ENCODE measurements at places on chromosomes 5 and 9.

GRCh38 chr9:8036914-8037524, 237.4 kb upstream of the DMAC1 start:
- ATAC-seq = no peak

GRCh38 chr9:104841601-104842141, 77.7 kb downstream of the NIPSNAP3B start:
- no peak for ATAC-seq

DNA sequence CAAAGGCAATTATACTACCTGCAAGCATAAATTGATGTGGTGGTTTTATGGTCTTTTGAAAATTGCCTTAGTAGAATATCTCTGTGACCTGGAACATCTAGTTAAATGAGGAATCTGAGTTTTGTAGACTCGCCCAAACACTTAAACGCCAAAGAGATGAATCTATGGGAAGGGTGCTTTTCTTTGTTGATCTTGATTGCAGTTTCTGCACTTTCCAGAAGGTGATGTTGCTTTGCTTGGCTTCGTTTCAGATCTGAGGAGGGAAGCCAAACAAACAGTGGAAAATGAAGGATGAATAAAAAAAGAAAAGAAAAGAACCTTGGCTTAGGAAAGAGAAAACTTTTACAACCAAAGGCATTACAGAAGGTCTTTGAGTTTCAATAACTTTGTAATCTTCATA, 1021.2 kb downstream of the NR2F1-AS1 start:
- no peak for ATAC-seq

GRCh38 chr9:121963528-121963995, 129.5 kb downstream of the TTLL11 start:
- no peak for ATAC-seq

DNA sequence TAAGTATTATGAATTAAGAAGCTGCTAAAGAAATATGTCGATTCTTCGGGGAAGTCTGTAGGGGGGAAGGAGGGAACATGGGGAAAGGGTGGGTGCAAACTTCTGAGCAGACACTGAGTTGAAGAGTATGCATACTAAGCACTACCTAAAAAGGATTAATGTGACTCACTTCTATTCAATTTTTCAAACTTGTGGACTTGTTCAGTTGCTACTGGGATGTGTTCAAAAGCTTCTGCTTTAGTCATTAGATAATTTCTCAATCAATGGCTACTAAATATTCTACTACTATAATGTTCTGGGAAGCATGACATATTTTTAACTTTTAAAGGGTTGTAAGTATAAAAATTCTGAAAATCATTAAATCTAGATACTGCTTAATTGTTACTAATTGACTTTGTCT, 109.7 kb upstream of the FER start:
- ATAC-seq = no peak

GRCh38 chr5:127595484-127596368, 53.2 kb upstream of the CTXN3 start:
- no peak for ATAC-seq

GRCh38 chr5:152472083-152472482, 67.0 kb upstream of the NMUR2 start:
- no peak for ATAC-seq

GRCh38 chr5:135488727-135489465, 36.7 kb upstream of the TIFAB start:
- no peak for ATAC-seq

- ATAC-seq = no peak
These were observed 521.0 kb upstream of the CCNG1 start for GRCh38 chr5:162916368-162916767.

DNA sequence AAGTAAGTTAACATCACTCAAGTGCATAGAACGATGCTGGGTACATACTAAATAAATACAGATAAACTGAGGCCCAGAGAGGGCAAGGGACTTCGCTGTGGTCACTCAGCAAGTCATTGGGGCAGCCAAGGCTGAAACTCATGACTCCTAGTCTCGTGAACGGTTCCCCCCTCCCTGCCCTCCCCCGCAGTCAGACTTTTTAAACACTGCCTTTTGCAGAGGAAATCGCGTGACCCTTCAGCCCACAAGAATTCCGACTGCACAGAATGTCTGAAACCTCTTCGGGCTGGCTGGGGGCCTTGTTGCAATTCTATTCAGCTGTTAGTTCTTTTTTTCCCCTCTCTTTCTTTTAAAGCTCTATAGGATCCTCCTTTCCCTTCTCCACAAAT, 28.1 kb downstream of the NEK6 start:
- ATAC-seq = peak; percentile 75
